ENCODE measurements at places on chromosomes 16 and 17.

- DNase-seq = no peak
Measured at GRCh38 chr17:69525920-69526841, 111.7 kb downstream of the MAP2K6 start.

GRCh38 chr16:6835941-6836340 is 496.7 kb upstream of the RBFOX1 start:
- DNase-seq = no peak

- DNase-seq = no peak
Measured at GRCh38 chr16:31472709-31473203, 804 bp downstream of the TGFB1I1 start.

DNA sequence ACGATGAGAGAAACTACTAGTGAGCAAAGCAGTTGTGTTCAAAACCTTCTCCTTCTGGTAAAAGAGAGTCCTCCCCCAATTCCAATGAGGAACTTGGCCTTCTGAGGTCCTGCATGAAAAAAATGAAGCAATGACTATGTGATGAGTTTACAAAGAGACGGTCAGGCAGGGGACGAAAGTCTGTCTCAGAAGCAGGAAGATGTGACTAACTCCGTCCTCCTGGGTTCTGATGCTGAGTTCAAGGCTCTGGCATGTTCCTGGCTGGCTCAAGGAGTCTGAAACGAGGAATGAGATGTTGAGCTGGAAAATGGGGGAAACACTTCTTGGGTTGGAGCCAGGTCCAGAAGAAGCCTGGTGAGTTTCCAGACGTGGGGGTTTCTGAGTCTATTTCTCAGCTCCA is 129.6 kb downstream of the CPPED1 start:
- no peak for DNase-seq

- DNase-seq = no peak
Measured at GRCh38 chr16:66662445-66663194, 33.9 kb downstream of the CMTM4 start.

Measured in activated T-helper 9 cell treated with anti-CD3 and anti-CD28 coated beads, Interleukin-2, amount 50 U/mL, for 16 hours (primary cell).